Activated T-cell treated with anti-CD3 and anti-CD28 coated beads, Interleukin-2, amount 50 U/mL, for 72 hours (primary cell): ENCODE measurements at places on chromosomes 7 and 10.

GRCh38 chr7:30285067-30285535, 704 bp downstream of the ZNRF2 start:
- DNase-seq: peak; percentile 56

DNA sequence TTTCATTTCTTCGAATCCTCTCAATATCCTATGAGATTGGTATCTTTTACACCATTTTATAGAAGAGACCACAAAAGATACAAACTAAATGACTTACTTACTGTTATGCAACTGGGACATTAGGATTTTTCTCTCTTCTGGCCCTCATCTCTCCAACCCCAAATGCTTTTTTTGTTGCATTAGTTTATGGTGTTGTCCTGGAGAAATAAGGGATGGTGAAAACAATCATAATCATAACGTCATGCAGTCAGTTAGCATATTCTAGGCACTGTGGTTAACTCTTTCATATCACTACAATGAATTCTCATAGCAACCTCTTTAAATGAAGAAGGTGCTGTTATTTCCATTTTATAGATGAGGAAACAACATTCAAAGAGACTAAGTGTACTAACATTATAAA, 104.6 kb downstream of the PON1 start:
- no peak for DNase-seq

DNA sequence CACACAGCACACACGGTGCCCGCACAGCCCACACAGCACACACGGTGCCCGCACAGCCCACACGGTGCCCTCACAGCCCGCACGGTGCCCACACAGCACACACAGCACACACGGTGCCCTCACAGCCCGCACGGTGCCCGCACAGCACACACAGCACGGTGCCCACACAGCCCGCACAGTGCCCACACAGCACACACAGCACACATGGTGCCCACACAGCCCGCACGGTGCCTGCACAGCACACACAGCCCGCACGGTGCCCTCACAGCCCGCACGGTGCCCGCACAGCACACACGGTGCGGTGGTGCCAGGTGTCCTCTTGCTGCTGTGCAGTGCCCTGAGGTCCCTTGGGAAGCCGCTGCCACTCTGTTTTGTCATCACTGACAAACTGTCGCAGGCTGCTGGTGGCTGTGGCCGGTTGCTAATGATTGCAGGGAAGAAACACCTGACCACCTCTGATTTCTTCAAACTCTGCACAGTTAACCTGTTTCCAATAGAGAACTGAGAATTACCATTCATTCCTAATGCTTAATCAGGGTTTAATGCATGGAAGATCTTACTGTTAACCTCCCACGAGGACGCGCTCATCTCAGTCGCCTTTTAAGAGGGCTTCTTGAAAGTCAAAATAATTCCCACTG, 66.9 kb downstream of the GLRX3 start:
- no peak for DNase-seq

DNA sequence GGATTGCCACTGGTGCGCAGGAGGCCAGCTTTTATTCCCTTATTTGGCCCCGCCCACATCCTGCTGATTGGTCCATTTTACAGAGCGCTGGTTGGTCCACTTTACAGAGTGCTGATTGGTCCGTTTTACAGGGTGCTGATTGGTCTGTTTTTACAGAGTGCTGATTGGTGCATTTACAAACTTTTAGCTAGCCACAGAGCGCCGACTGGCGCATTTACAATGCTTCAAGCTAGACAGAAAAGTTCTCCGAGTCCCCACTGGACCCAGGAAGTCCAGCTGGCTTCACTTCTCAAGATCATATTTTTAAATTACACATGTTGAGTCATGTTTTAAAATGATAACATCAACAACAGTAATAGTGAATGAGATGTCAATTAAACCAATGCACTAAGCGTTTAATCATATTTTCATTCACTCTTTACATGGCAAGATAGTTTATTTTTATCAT, 128.3 kb downstream of the CUBN start:
- DNase-seq: no peak

DNA sequence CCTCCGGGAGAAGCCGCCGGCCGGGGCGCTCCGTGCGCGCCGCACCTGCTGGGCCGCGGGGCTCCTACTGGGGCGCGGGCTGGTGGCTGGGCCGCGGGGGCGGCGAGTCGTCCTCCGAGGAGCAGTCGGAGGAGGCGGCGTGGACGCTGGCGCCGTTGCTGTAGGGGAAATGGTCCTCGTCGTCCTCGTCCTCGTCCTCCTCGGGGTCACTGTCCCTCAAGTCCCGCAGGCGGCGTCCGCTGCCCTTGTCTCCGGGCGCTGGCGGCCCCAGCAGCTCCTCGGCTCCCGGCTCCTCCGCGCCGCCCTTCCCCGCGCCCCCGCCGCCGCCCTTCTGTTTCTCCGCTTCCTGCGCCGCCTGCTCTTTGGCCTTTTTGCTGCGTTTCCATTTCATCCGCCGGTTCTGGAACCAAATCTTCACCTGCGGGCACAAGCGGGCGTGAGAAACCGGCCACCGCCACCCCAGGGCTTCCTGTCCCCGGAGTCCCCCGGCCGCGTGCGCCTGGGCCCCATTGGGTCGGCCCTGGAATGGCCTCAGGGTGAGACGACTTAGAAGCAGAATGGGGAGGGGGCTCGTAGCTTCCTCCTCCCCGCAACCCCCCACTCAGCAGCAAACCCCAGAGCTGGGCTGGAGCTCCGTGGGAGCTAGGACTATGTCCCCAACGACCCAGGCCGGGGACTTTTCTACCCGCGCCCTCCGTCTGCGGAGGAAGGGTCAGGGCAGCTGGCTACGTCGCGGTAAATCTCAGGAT, 4.8 kb downstream of the MNX1 start:
- DNase-seq: no peak

DNA sequence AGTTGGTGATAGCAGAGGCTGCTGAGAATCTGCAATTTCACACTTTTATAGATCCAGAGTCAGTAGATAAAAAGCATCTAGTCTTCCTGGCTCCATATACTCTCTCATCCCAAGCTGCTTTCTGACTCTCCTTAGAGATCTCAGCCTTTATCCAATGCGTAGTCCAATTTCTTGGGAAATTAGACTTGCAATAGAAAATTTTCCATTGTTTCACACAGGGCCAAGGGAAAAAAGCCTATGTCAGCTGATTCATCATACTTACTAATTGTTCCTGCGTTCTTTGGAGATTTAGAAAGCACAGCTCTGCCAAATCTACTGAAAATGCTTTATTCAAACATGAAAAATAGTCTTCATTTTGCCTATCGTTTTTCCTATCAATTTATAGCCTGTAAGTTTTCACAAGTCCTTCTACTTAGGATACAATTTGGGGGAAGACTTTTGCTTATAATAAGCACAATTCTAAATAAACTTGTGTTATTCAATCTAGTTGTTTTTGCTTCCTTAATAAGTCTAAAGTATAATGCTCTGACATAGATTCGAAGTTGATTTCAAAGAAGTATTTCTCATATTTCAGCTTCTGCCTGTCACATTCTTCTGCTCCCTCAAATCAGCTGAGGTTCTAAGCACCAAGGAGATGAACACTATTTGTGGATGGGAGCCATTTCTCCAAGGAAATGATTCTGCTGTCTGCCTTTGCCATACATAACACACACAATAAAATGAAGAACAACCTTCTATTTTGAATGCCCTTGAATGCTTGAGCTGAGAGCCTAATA, 165.4 kb downstream of the ADAM12 start:
- no peak for DNase-seq

DNA sequence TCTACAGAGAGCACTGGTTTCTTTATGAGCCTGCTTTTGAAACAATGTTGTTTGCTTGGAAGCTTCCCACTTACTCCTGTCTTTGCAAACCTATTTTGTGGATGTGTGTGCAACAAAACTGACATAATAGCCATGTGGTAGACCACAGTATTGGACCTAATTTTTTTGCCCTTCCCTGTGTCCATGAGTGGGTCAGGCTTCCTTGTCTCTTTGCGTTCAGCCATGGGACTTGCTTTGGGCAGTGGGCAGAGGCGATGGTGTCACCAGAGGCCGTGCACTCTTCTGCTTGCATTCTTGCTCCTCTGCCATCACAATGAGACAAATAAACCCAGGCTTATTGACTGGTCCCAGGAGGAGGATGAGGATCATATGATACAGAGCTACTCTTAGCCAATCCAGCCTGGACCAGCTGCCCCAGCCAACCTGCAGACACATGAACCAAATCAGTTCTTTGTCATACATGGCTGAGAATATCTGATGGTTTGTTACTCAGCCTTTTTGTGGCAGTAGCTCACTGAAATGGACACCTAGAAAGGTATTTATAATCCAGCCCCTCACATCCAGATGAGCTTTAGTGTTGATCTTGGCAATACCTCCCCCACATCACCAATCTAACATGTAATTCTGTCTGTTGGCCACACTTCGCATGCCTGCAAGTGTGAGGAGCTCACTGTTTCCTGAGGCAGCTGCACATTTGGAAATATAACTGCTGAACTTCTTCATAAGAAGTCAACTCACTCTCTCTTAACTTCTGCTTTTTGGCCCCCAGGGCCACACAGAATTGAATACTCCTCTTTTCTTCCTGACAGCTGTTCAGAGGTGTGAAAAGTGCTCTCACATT, 427.8 kb upstream of the ZMIZ1 start:
- no peak for DNase-seq

DNA sequence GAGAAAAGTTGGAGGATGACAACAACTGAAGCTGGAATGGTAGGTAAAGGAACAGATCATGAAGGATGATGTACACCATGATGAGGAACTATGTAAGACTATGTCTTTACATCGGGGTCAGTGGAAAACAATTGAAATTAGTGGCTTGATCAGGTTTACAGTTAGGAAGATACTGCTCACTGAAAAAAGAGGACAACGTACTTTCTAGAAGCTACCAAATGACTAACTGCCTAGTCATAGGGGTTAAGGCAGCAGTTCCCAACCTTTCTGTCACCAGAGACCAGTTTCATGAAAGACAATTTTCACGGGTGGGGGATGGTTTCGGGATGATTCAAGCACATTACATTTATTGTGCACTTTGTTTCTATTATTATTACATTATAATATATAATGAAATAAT, 91.6 kb upstream of the ANKRD1 start:
- no peak for DNase-seq

GRCh38 chr7:135584362-135585353, 26.9 kb downstream of the NUP205 start:
- DNase-seq: no peak

DNA sequence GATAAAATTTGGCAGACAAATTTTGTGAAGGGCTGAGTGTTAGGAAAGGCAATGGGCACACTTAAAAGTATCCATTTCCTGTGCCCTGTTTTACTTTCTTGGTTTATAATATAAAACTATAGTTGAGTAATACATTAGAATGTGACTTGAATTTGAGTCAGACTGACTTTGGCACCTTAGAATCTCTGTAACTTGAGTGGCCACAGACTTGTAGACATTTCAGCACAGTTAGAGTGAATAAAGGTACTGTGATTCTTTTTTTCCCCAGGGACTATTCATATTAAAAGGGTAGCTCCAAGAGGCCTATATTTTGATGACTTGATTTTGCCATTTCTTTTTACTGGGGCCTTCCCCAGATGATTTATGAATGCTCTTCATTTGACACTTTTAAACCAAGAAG, 22.4 kb downstream of the GBF1 start:
- no peak for DNase-seq

GRCh38 chr7:128755819-128756476, 16.8 kb downstream of the CALU start:
- DNase-seq: no peak
